ENCODE measurements at places on chromosomes 12 and 14.

DNA sequence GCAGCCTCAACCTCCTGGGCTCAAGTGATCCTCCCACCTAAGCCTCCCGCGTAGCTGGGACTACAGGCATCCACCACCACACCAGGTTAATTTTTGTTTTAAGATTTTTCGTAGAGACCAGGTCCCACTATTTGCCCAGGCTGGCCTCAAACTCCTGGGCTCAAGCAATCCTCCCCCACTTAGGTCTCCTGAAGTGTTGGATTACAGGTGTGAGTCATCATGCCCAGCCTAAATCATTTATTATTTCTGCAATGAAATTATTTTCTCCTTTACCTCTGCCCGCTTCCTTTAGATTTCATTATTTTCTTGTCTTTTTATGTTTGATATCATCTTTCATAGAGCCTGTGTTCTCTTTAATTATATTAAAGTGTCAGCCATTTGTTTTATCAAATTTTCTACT is 165.2 kb upstream of the OTX2 start:
- DNase-seq, result no peak

DNA sequence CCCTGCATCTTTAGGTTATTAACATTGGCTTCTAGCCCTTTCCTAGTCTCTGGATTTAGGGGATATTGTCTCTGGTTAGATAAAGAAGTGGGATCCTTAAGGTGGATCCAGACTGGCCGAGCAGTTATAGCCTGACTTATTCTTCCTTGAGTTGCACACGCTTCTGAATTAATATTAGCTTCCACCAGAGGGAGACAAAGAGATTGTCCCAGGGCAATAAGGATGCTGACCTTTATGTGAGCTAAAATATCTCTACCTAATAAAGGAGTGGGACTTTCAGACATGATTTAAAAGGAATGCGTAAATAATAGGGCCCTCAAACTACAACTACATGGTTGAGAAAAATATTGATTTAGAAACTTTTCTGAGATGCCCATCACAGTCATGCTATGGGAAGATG is 139.7 kb downstream of the SLCO1B3 start:
- DNase-seq, result no peak

DNA sequence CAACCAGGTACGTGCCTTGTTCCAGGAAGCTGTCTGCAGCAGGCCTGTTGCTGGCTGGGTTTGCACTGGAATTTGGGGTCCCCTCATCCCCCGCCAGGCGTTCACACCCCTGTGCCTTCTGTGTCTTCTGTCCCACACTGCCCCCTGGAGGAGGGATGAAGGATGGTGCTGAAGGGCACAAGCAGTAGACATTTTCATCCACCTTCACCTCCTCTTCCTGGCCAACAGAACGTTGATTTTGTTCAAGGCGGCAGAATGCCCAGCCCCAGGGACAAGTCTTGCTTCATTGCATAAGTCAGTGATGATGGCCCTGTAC is 122.1 kb downstream of the CALM1 start:
- DNase-seq, result peak; percentile 53

DNA sequence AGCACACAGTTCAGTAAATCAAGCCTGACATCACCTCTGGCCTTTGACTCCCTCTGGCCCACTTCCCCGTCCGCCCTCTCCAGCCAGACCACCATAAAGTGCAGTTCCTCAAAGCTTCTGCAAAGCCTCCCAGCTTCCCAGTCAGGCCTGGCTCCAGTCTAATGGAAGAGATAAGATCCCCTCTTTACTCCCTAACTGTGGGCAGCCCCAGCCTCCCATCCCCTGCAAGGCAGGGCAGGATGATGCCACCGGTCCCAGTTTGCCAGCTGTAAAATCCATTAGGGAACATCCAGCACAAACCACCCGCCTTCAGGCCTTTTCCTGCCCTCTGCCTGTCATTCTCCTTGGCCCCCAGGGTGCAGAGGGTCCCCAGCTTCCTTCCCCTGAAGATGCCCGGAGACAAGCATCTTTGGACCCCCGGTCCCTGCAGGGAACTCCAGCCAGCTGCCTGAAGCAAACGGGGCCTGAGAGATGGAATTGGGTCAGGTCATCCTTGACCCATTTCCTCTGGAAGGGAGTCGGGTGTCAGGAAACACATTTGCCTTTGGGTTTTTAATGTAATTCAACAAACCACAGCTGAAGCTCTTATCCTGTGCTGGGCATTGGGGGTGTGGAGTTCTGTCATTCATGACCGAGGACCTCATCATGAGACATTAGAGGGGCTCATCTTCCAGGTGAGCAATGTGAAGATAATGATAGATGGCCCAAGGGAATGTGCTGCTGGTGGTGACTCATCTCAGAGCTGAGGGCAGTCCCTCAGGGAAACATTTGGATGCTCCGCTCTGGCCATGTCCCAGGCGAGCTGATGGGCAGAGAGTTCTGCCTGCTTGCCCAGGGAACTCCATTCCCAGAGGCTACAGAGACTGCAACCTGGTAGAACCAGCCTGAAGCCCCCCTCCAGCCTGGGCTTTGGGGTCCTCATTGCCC is 93.8 kb upstream of the CLMN start:
- no peak for DNase-seq

- no peak for DNase-seq
Measured at GRCh38 chr12:100043631-100044030, 58.9 kb upstream of the ANKS1B start.

DNA sequence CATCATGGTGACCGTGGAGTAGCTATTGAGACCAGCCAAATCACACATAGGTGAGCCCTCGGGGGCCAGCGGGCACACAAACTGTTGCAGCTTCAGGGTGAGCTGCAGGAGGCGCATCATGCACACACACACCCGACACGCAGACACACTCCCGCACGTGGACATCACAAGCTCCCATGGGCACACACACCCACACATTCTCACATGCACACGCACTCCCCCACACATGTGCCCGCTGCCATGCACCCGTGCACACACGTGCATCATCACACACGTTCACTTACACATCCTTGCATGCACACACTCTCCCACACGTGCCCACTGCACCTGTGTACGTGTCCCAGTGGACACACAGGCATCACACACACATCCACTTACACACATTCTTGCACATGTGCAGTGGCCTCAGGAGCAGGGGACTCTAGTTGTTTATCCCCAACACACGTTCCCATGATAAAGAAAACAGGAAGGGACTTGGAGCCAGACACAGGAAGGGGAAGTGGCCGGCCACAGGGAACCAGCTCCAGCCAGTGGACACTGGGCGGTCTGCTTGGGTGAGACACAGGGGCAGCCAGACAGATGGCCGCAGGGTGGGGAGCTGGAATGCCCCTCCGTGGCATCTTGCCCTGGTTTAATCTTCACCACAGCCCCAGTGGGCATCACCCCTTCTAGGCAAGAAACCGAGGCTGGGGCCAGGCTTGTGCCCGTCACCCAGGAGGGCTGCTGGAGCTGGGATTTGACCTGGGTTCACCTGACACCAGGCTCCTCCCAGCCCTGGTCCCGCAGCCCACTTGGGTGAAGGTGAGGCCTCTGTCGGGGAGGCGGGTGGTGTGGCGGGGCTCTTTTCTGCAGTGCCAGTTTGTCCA is 49.7 kb downstream of the CYP46A1 start:
- no peak for DNase-seq

DNA sequence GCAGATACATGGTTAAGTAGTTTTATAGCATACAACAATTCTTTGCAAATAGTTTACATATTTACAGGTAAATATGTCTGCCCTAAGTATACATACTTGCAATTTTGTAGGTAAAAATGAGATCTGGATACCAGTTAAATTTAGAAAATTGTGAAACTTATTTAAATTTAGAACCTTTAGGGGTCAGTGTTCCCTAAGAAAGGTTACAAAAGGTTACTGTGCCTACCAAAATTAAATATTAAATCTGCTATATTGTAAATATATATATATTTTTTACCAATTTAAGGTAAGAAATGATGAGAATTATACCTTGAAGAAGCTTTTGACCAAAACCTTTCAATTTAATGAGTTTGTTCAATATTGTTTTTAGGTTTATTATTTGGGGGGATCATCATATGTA is 54.0 kb downstream of the MIPOL1 start:
- no peak for DNase-seq

DNA sequence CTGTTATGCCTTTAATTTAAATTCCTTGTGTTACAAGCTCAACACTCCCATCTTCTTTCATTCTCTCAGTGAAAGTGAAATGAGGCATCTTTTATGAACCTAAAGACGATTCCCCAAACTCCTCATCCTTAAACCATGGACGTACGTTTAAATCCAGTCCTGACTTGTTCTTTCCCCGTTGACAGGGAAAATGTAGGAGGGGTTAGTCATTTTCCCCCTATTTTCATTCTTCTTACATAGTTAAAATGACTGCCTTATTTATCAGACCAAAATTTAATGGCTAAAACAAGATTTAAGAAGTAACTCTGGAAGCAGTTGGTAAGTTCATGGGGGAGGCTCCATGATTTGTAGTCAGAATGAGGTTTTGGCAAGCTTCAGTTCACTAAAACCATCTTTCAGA is 134.9 kb downstream of the KCNA5 start:
- DNase-seq, result no peak

GRCh38 chr12:54010053-54010971 is 1.5 kb downstream of the HOXC8 start:
- no peak for DNase-seq

- no peak for DNase-seq
Measured at GRCh38 chr14:77347751-77348150, 26.9 kb downstream of the GSTZ1 start.

GRCh38 chr14:20750194-20750593 is 4.5 kb downstream of the EDDM3A start:
- DNase-seq, result no peak

- no peak for DNase-seq
Measured at GRCh38 chr14:105005329-105005928, 15.5 kb downstream of the CDCA4 start.

GRCh38 chr12:47817272-47818006 is 2.3 kb downstream of the HDAC7 start:
- no peak for DNase-seq

GRCh38 chr12:96195845-96196451 is 1.8 kb downstream of the ELK3 start:
- no peak for DNase-seq

DNA sequence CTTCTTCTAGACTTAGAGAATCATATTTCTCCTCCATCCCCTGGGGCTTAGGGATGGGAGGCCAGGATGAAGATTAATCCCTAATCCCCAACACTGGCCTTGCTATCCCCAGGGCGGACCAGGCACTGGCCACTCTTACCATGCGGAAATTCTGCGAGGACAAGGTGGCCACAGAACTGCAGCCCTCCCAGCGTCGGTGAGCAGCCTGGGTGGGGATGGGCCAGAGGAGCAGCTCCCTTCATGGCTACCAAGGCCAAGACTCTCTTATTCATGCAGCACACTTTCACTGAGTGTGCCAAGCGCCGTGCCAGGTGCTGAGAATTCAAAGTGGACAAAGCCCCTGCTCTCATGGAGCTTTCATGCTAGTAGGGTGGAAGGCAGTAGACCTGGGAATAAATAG is 7.0 kb downstream of the TNS2 start:
- DNase-seq, result no peak

- no peak for DNase-seq
Measured at GRCh38 chr12:57173683-57174082, 26.3 kb upstream of the LRP1-AS start.

- peak; percentile 66 for DNase-seq
Measured at GRCh38 chr12:115998119-115998633, 279.3 kb downstream of the MED13L start.

- DNase-seq, result no peak
Measured at GRCh38 chr12:70048521-70049250, 194.5 kb upstream of the CNOT2 start.

GRCh38 chr12:100767371-100767770 is 27.2 kb upstream of the ANO4 start:
- DNase-seq, result no peak

DNA sequence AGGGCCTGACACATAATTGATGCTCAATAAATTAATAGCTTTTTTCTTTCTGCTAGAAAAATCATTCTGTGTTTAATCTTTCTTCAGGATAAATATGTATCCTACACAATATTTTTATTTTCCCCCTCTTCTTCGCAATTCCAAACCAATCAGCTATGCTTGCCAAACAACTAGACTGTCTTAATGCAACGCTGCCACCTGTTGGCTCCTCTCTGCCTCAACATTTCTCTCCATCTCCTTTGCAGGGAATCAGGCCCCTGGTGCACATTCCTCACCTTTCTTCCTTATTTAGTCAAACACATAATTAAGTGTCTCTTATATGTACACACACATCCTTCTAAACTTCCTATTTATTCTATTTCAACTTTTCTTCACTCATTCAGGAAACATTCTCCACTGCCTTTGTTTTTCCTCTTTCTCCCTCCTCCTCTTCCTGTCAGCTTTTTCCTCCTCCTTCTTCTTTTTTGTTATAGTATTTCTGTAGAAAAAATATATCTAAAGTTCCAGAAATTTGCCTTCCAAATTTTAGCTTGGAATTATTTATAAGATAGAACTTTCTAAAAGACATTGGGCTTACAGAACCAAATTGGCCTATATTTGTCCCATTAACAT is 406.0 kb downstream of the PRKD1 start:
- DNase-seq, result no peak

- DNase-seq, result no peak
Measured at GRCh38 chr12:4001841-4002240, 128.6 kb upstream of the PARP11 start.

DNA sequence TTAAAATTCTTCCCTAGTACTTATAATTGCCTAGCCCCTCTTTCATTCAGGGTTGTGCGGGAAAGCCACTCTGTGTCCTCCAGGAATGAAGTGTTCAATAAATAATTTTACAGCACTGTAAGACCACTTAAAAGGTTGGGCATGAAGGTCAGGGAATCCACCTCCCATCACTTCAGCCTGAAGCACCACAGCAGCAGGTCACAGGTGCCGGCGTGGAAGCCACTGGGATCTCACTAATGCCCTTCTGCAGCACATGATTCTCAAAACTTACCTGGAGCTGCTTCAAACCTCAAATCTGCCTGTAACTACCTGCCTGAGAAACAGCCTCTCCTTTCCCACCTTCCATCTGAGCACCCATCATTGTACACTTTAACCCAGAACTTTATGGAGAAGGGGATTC is 159.5 kb downstream of the ANO4 start:
- no peak for DNase-seq

GRCh38 chr12:25436206-25437030 is 116.7 kb downstream of the LMNTD1 start:
- DNase-seq, result peak; percentile 26

GRCh38 chr14:50943261-50943942 is 881 bp downstream of the PYGL start:
- no peak for DNase-seq

DNA sequence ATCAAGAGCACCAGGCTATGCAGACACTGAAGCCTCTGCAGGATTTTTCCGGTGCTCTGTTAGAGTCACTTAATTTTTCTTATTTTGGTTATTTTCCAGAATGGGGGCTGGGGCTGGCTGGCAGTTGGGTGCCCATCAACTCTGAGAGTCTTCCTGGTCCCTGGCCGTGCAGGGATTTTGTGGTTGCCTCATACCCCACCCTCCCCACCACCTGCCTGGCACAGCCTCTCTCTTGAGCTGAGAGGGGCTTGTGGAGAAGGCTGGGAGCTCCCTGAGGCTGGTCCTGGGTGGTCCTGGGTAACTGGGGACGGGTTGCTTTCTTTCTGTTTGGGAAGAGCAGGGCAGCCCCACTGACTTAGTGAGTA is 23.3 kb downstream of the LRTM2 start:
- no peak for DNase-seq

GRCh38 chr14:93980456-93981201 is 4.3 kb upstream of the ASB2 start:
- no peak for DNase-seq

- DNase-seq, result no peak
Measured at GRCh38 chr14:22566845-22567244, 22.2 kb downstream of the DAD1 start.

- DNase-seq, result no peak
Measured at GRCh38 chr14:93870377-93870776, 56.8 kb upstream of the FAM181A start.

- no peak for DNase-seq
Measured at GRCh38 chr12:38689195-38689594, 216.2 kb downstream of the CPNE8 start.

Measured in hematopoietic multipotent progenitor cell treated with erythropoietin and hydrocortisone succinate and interleukin-3 and kit ligand, for 15 days (in vitro differentiated cells).